Right forelimb (tissue), 1 donor: ENCODE measurements at places on chromosomes 11 and 22.
A peak's percentile ranks its signal among the peaks of the same experiment; 100 is the strongest.

GRCh38 chr11:115126092-115126491 lies 378.1 kb downstream of the CADM1 start:
- no peak for DNase-seq

- peak; percentile 70 for DNase-seq
These were observed 88.4 kb downstream of the UBASH3B start for GRCh38 chr11:122743949-122744348.

DNA sequence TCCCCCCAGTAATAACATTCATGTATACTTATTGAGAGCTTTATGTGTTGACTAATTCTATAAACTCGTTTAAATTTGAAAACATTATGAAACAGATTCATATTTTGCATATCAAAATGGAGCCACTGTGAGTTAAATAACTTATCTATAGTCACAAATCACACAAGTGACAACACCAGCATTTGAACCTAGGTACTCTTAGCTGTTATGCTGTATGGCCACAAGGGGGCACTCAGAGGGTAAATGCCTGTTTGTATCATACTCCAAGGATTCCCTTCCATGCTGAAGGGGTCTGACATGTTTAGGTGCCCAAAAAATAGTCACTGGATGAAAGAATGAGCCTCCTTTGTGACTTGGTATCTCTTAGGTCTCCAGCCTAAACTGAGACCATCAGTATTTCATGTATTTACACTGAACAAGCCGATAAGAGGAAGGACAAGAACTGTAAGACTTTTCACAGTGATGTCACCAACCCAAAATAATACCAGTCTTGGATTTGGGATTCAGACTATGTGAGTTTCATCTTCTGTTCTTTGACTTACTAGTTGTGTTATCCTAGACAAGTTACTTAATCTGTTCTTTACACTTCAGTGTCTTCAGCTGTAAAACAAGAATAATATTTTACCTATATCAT lies 12.2 kb upstream of the OR52D1 start:
- DNase-seq, result no peak

DNA sequence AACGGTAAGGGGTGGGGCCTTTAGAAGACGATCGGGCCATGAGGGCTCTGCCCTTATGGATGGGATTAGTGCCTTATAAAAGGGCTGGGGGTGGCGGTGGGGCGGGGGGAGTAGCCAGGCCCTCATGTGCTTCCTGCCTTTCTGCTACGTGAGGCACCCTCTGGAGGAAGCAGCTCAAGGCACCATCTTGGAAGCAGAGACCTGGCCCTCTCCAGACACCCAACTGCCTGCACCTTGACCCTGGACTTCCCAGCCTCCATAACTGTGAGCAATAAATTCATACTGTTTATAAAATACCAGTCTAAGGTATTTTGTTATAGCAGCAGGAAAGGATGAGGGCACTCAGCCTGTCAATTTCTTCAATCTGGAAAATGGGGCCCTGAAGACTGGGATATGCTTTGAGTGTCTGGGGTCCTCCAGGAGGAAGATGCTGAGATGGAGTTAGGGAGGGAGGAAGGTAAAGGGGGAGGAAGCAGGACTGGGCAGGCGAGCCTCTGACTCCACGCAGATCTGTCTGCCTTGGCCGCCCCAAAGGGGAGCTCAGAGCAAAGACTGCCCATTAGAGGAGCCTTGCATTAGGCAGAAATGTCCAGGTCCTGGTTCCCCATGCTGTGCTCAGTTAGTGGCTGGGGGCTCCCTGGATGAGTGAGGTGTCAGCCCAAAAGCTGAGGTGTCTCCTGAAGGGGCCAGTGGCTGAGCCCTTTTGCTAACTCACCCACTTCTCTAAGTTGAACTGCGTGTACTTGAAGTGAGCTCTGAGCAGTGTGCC lies 5.3 kb downstream of the CABP2 start:
- no peak for DNase-seq

- DNase-seq, result no peak
These were observed 74.0 kb upstream of the MYOD1 start for GRCh38 chr11:17645190-17645970.

- DNase-seq, result no peak
These were observed 14.1 kb downstream of the SYNGR1 start for GRCh38 chr22:39363751-39364515.

- no peak for DNase-seq
These were observed 124.3 kb upstream of the TTC12 start for GRCh38 chr11:113189909-113190667.

DNA sequence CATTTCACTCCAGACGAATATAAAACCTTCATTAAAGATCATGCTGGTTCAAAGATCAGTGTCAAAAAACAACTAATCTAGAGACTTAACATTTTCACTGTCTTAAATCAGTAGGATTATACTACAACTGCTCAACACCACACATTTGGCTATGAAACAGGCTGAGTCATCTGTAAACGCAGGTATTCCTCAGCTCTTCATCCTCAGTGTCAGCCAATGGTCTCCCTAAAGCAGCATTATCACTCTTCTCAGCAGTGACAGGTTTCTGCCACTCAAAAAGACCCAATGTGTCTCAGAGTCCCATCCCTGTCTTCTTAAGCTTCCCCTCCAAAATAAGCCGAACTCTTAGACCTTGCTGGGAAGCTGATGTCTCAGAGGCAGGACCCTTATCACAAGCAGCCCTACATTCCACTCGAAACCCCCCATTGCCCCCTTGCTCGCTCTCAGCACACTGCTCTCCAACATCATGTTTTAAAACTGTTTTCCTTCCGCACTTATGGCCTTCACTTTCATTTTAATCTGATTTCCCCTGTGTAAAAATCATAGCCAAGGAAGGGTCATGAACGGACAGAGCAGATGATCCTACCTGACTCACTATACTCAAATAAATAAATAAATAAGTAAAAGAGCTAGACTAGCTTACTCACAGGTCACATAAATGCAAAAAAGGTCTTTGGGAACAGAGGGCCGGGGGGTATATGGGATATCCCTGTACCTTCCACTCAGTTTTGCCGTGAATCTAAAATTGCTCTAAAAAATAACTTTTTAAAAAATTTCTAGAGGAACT lies 23.0 kb downstream of the CDON start:
- no peak for DNase-seq

GRCh38 chr11:57496109-57496820 lies 19.2 kb downstream of the SLC43A1 start:
- DNase-seq, result no peak

DNA sequence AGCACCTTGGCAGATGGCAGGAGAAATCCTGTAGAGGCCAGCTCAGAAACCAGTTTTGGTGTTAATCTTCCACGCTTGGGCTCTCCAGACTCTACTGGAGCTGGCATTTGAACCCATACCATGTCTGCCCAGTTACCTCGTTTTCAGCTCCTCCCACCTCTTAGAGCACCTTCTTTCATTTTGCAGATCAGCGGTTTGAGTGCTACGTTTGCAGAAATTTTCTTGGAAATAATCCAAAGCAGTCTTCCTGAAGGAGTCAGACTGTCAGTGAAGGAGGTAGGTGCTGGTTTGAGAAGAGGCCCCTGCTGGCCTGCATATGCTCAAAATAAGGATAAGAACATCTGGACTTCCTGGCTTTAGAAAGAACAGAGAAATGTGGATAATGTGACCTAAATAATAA lies 13.7 kb downstream of the COA4 start:
- no peak for DNase-seq

DNA sequence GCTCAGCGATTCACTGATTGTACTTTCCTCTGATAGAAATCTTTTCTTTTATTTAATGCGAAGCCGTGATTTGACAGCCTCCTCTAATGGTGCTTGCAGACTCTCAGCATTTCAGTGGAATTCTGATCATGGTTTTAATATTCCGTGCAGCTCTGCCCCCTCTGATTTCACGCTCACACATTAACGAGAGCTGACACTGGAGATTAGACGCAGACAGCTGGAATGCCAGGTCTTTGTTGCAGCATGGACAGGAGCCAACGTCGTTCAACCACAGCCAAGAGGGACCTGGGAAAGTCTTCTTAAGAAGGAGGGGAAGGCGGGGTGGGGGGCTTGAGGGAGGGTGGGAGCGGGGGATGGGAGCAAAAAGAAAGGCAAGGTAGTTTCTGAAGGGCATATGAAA lies 186.4 kb downstream of the BLID start:
- DNase-seq, result peak; percentile 80

DNA sequence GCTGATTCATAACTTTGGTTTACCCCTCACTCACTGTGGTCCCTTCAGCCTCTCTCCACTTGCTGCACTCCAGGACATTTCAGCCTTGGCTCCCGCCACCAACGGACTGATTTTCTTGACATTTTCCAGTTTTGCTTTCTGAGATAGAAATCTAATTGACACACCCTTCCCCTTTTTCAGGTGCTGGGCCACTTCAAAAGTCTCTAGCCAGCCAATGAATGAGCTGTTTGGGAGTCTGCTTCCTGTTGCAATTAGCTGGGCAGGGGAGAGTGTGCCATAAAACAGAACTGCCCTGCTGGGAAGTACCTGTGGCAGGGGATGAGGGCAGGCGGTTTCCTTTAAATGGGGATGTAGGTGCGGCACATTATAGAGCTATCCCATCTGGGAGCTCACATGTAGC lies 21.1 kb upstream of the PLET1 start:
- no peak for DNase-seq

GRCh38 chr11:35683728-35684339 lies 21.3 kb downstream of the TRIM44 start:
- no peak for DNase-seq

- no peak for DNase-seq
These were observed 100.0 kb downstream of the ADAMTS15 start for GRCh38 chr11:130548491-130548833.

- DNase-seq, result no peak
These were observed 185.8 kb upstream of the C11orf87 start for GRCh38 chr11:109236188-109236587.

DNA sequence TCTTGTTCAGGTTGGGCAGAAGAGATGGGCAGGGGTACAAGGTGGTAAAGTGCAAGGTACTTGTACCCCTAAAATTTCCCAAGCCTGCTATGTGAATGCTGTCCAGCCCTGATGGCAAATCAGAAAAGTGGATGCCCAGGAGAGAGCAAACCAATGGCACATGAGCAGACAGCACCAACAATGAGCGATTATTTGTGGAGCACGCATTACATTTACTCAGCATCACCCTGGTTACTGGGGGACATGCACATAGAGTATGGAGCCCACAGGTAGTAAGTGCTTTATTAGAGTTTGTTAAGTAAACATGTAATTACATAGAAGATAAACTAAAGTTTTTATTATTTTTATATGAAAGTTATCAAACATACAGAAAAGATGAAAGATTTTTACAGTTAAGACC lies 165.7 kb downstream of the NTM start:
- no peak for DNase-seq

GRCh38 chr11:95076416-95076815 lies 9.7 kb downstream of the SRSF8 start:
- DNase-seq, result no peak

- no peak for DNase-seq
These were observed 33.7 kb upstream of the LINC01488 start for GRCh38 chr11:69447786-69448185.

- DNase-seq, result no peak
These were observed 167.8 kb downstream of the RRAS2 start for GRCh38 chr11:14190992-14191778.

DNA sequence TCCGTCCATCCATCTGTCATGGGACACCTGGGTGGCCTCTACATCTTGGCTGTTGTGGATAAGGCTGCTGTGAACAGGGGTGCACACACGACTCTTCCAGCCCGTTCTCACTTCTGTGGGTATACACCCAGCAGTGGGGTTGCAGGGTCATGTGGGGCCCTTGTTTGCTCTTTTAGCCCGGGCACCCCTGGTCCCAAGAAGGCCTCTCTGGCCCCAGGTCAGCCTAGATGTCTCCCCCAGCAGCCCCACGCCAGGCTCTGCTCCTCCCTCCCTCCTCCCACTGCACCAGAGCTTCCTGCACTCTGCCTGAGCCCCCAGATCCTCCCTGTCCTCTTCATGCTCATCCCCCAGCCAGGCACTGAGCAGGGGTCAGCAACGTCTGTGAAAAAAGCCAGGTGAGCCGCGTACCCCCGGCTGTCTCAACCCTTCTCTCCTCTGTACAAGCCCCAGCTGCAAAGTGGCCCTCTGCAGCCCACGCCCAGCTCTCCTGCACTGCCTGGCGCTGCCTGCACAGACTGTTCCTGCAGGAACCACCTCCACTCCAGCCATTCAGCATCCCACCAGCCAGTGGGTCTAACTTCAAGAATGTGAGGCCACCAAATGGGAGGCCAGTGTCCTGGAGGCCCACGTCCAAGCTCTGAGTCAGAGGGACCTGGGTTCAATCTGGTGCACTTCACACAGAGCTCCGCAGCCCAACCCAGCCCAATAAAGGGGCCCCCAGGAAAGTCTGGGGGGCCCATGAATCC lies 1508.9 kb downstream of the BRD1 start:
- DNase-seq, result no peak

GRCh38 chr11:15275141-15275540 lies 160.4 kb downstream of the INSC start:
- no peak for DNase-seq

- no peak for DNase-seq
These were observed 18.2 kb upstream of the CASP12 start for GRCh38 chr11:104916442-104916841.

- no peak for DNase-seq
These were observed 53.5 kb downstream of the ENTHD1 start for GRCh38 chr22:39839917-39840510.

DNA sequence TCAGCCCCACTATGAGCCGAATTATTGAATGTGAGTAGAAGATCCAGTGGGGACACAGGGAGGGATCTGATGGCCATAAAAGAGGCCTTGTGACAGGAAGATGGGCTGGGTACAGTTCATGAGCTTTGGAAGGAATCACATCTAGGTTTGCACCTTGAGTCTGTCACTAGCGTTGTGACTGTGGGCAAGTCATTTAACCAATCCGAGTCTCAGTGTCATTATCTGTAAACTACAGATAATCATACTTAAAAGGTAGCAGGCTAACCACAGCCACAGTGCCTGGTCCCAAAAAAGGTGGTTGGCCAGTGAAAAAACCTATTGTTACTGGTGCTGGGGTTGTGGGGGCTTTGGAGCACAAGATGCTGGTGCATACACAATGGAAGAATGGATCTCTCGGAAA lies 3.8 kb downstream of the HEPN1 start:
- DNase-seq, result no peak

GRCh38 chr11:9120664-9121468 lies 29.5 kb upstream of the SCUBE2 start:
- no peak for DNase-seq

- no peak for DNase-seq
These were observed 36.4 kb downstream of the RAB30 start for GRCh38 chr11:83035070-83035854.

- no peak for DNase-seq
These were observed 25.7 kb upstream of the GAL start for GRCh38 chr11:68658661-68659060.

- no peak for DNase-seq
These were observed 139.5 kb downstream of the KIF18A start for GRCh38 chr11:27968461-27968860.
